ENCODE measurements at places on chromosomes 7 and 10.

DNA sequence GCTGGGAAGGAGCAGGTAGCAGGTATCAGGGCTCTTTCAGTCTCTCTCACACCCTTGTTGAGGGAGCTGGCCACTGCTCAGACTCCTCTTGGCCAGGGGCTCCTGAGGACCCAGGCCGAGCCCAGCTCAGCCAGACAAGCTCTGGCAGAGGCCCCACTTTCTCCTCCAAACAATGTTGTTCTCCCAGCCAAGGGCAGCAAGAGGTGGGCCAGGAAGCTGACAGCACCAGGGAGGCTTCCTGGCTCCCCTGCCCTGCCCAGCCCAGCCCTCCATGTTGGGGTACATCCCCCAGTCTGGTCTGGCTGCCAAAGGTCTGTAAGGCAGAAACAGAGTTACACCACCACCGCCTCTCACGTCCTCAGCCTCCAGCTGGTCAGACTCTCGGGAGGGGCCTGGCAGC lies 33.9 kb upstream of the COL13A1 start:
- DNase-seq = no peak

GRCh38 chr7:82142263-82142864 lies 301.2 kb downstream of the CACNA2D1 start:
- no peak for DNase-seq

DNA sequence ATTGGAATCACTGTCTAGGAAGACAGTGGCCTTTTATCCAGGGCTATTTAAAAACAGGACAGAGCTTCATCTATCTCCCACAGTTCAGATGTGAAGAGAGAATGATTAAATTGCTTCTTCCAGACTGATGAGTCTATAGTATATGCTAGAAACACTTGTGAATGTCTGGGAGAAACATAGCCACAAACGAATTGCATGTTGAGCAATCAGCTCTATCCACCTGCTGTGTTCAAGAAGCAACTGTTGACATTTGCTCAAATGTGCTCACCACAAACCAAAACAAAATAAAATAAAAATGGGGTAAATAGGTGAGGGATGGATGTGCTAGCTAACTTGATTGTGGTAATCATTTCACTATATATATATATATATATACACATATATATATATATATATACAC lies 195.1 kb downstream of the HECW1 start:
- no peak for DNase-seq

DNA sequence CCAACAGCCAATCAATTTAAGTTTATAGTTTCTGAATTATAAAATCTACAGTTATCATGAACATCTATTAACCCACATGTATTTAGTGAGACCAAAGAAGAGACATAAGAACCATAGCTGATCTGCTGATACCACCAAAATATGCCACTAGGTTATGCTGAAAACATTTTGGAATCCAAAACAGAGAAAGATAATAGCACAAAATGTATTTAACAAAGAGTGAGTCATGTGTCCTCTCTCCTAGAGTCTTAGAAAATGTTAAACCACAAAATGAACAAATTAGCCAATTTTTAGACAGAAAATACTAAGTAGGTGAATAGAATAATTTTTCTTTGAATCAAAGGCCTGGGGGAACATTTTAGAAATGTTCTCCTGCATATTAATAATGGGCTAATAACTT lies 527.5 kb downstream of the GPAM start:
- no peak for DNase-seq

DNA sequence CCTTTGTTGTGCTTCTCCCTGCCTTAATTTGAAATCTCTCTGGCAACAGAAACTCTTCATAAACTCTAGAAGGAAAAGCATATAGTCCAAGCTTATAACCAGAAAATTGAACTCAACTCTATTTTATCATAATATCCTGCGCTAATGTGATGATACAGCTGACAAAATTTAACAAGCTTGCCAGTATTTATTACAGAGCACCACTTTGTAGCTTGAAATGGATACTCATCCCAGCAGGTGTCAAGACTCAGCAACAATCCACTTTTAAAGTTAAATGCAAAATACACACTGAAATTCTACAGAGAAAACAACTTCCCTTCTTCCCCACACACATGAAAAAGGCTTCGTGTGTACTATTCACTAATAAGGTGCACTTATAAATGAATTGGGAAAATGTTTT lies 228.9 kb downstream of the AGMO start:
- DNase-seq = no peak

DNA sequence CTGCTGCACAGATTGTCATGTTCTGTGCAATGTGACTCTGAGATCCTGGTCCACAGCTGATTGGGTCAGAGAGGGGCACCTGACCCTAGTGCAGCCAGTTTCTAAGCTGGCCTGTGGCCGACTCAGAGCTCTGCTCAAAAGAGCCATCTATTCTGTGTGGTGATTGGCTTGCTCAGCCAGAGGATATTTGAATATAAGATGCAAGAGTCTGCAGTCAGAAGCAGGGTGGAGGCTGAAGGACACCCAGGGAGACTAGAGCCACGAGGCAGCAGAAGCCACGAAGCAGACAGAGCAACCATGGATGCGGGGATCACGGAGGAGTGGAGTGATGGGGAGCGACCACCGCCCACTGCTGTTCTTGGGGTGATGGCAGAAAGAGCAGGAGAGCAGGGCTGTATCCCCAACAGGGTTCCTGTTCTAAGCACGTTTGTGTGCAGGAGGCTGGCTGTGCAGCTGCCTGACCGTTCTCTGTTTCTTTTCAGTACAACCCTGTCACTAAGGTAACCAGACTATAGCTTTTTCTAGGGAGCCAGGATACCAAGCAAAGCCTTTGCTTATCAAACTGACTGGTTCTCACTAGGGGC lies 19.5 kb upstream of the RHEB start:
- no peak for DNase-seq

GRCh38 chr10:97708976-97709946 lies 4.3 kb upstream of the MARVELD1 start:
- DNase-seq = peak; percentile 72

DNA sequence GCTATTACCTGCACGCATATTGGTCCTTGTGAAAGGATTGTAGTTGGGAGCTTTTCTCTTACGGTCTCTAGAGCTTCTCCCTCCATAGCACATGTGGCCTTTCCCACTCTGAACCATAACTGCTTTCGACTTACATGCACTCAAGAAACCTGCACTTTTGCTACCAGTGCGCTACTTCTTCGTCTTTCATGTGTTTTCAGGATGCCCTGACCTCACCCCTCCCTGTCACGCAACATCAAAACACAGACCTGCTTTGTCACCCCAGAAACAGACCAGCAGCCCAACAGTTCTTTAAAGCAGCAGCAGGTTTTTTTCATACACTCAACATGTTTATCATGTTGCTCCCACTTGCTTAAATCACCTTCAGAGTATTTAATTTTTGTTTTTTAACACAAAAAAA lies 243.5 kb upstream of the TCF7L2 start:
- DNase-seq = no peak

DNA sequence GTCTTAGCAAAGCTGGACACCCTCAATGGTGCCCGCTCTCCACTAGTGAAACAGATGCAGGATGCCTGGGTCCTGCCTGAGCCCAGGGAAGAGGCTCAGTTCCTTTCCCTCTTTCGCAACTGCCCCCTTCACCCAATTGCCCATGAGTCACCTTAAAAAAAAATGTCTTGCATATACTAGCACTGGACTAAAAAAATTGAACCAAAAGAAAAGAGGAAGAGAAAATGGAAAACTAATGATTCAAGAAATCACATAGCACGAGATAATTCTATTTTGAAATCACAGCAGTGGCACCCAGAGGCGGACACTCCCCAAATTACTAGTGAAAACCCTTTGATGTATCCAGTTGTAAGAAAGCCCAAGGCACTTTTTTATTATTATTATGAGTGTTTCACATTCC lies 972.5 kb downstream of the LRMDA start:
- no peak for DNase-seq

DNA sequence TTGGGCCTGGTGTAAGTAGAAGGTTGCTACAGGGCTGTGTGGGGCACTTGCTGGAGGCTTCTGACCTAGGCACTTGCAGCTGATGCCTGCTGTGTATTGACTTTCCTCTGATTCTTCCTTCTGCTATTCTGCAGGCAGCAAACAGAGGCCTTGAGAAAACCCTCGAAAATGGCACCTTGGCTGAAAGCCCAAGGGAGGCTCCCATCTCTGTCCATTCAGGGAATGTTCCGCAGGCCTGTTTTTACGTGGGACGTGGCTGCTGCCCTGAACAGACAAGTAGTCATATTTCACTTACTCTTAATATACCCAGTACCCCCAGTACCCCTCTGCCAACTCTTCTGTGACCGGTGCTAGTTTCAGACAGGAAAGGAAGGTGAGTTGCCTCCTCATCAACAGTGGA lies 664.7 kb downstream of the INHBA start:
- DNase-seq = no peak

GRCh38 chr10:96270571-96270970 lies 798 bp downstream of the BLNK start:
- DNase-seq = no peak

GRCh38 chr10:99279626-99280111 lies 44.0 kb upstream of the HPSE2 start:
- DNase-seq = peak; percentile 80

DNA sequence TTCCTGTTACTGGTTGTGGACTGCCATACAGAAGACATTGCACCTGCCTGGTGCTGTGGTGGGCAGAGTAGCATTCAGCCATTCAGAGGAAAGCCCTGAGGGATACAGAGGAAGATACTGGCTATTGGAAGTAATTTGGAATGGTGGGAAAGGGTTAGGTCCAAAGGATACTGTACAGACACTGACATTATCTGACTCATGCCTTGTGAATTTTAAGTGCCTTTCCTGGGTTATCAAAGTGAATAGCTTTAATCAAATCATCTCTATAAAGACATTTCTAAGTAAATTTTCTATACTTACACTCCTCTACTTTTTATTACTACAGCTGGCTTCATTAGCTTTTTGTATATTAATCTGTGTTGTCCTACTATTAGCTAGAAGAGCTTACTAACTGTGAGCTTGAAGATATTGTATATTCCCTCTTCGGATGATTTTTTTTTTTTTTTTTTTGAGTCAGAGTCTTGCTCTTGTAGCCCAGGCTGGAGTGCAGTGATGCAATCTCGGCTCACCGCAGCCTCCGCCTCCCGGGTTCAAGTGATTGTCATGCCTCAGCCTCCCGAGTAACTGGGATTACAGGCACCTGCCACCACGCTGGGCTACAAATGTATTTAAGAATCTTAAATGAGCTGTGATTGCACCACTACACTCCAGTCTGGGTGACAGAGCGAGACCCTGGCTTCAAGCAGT lies 186.5 kb downstream of the ADK start:
- DNase-seq = no peak

DNA sequence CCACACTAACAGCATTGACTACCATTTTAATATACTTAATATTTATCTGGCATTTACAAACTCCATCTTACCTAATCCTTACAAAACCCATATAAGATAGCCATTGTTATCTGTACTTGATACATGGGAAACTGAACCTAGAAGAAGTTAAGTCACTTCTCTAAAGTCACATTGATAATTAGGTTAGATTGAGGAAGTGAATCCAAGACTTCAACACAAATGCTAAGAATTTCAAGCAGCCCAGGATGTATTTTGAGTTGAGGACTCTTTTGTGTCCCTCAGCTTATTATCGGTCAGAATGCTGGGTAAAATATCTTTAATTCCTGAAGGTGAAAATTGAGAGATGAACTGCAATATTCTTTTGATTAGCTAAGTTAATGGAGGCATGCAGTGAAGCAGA lies 465.5 kb downstream of the PHTF2 start:
- DNase-seq = no peak

DNA sequence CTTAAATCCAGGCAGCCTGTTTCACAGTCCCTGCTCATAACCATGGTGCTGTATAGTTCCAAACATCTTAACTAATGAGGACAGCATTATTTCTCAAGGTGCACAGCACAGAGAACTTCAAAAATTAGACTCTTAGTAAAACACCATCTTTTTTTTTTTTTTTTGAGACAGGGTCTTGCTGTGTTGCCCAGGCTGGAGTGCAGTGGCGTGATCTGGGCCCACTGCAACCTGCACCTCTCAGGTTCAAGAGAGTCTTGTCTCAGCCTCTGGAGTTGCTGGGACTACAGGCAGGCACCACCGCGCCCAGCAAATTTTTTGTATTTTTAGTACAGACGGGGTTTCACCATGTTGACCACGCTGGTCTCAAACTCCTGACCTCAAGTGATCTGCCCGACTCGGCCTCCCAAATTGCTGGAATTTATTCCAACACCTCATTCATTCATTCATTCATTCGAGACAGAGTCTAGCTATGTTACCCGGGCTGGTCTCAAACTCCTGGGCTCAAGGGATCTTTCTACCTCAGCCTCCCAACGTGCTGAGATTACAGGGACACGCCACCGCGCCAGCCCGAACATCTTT lies 507 bp upstream of the TMEM254 start:
- no peak for DNase-seq

- no peak for DNase-seq
Observed at GRCh38 chr10:90138844-90139243, 437.5 kb downstream of the KIF20B start.

GRCh38 chr7:3301831-3302618 lies 973 bp downstream of the SDK1 start:
- DNase-seq = no peak

DNA sequence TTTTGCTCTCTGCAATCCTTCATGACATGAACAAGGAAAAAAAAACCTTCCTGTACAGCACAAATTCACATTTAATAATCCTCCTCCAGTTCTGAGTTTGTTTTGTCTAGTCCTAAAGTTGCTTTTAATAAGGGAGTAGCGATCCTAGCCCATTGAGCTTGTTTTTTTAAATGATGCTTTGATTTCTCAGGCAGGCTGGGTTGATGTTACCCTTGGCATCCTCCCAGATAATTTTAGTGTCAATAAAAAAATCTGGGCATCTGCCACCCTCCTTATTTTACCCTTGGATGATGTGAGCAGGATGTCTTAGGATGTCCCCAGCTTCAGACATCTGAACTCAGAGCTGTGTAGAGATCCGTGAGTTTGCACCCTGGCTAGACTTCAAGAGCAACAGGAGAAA lies 33.9 kb upstream of the PROSER2 start:
- no peak for DNase-seq

DNA sequence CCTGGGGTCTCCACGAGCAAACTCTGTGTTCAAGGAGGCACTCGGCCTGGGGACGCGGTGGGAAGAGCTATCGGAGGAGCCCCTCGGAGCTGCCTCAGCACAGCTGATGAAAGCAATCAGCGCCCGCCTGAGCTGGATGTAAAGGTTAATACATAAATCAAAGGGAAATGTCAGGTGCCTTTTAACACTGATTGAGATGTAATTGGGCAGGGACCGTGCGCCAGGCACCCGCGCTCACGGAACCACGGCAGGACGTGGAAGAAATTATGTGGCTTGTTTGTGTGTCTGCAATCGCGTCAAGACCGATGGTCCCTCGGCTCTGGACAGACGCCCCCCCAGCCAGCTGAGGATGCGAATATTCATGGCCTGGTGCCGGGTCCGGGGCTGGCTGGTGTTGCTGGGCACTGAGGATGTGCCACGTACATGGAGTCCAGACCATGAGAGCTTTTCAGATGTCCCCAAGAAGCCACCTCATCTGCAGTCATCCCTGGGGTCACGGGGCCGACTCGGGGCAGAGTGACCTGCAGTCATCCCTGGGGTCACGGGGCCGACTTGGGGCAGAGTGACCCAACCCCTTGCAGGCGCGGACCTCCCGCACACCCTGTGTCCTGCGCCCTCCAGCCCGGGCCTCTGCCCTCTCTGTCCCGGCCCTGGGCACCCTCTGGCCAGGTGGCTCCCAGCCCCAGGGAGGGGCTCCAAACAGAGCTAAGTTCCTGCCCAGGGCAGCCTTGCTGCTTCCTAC lies 15.6 kb downstream of the FOXL3 start:
- no peak for DNase-seq

GRCh38 chr7:63117-63480 lies 129.3 kb upstream of the FAM20C start:
- DNase-seq = no peak

Measured in fibroblast of skin of left quadriceps (primary cell).